ENCODE measurements at places on chromosomes 4 and X.
A peak's percentile ranks its signal among the peaks of the same experiment; 100 is the strongest.

DNA sequence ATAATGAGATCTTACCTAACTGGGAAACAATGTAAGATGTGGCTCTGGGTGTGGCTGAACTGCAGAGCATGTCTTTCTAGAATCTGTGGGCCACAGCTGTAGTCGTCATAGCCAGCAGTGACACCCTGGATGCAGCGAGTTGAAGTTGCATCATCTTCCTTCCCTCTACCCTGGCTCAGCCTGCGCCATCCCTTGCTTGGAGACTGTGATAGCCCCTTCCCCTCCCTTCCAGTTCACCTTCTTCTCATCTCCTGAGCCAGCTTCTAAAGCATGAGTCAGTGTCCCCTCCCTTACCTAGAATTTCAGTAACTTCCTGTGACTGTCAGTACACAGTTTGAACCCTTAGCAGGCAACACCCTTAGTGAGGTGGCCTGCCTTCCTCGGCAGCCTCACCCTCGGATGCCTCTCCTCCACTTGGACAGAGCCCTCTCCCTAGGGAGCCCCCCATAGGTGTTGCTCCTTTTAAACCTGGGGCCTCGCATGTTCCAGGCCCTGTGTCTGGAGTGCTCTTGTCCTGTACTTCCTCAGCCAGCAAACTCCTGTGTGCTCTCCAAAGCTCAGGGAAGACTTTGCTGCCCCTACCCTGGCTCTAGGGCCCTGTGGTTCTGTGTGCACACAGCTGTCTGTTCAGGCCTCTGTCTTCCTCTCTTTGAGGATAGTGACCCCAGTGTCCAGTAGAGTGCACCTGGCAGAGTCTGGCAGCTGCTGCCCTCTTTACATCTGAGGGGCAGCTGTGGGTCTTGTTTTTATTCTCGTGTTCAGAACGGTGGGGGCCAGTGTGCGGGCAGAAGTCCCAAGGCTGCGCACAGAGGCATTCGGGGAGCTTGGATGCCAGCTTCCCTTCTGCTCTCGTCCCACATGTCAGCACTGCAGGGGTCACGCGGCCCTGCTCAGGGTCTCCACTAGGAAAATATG, 43.7 kb upstream of the TADA2B start:
- ATAC-seq, result peak; percentile 91

GRCh38 chrX:24760363-24761000, 66.8 kb downstream of the POLA1 start:
- no peak for ATAC-seq

DNA sequence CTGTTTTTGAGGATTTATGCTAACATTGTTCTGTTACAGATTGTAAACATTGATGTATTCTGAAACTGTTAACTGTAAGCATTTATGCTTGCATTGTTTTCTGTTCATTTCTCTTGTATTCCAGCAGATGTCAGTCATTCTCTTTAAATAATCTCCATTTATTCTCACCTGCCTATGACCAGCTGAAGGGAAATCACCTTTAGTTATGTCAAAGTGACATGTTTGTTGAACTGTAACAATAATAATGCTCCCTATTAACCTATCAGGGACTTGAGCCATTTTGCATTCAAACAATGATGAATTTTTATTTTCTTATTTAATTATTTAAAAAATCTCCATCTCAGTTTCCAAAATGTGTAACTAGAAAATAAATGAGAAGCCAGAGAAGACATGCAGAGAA, 58.0 kb downstream of the SPCS3 start:
- no peak for ATAC-seq

DNA sequence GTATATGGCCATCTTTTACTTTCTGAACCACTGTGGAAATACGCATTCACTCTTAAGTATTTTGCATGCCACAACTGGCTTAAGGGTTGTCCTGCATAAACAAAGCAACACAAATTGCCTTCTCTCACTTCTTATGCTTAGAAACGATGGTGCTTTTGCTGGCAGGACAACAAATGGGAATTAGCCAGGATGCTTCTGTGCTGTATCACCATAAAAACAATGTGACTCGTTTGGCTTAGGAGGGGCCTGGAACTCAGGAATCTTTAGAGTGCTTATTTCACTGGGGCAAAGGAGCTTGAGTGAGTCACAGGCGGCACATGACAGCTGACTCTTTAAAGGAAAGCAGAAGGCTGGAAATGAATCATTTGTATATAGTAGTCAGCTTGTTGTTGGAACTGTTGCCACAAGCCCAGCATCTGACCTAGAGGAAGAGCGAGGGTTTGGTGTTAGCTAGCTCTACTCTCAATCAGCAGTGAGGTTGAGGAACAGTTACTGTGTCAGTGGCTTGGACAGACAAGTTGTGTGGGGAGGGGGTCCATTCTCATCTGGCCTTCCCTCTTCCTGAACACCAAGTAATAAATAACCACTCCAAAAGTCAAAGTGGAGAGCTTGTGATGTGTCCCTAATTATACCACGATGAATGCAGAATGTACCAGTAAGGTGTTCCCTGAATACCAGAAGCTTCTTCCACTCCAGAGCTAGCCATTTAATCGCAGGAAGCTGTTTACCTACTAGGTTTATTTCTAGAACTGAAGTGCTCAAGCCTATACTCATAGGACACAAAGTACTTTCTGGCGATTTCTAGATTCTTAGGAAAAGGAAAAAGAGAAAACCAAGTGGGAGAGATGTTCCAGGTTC, 293.1 kb downstream of the CAMK2D start:
- ATAC-seq, result peak; percentile 91

DNA sequence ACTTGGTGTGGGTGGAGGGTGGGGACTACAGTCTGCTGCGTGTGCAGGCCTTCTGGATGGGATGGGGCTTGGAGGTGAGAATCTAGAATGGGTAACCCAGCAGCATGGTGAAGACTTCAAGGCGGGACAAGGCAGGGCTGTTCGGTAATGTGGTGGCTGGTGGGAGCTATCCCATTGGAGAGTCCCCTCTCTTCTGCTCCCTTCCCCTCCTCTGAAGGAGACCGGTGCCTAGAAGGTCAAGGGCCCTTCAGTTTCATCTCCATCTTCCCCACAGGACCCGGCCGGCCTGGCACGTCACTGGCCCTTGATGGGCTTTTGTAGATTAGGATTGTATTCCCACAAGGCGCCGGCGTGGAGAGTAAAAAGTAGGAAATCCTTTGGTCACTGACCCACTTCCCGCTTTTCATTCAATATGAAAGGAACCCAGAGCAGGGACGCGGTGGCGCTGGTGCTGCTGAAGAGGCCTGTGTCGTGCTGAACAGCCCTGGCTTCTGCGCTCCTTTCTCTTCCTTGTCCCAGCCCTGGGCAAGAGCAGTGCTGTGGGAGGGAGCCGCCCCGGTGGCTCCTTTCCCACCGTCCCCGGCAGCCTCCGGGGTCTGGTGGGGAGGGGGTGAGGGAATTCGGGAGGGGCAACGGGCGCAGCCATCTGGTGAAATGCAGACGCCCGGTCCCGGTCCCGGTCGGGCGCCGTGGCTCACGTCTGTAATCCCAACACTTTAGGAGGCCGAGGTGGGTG, 7.3 kb upstream of the HMGB3 start:
- no peak for ATAC-seq

DNA sequence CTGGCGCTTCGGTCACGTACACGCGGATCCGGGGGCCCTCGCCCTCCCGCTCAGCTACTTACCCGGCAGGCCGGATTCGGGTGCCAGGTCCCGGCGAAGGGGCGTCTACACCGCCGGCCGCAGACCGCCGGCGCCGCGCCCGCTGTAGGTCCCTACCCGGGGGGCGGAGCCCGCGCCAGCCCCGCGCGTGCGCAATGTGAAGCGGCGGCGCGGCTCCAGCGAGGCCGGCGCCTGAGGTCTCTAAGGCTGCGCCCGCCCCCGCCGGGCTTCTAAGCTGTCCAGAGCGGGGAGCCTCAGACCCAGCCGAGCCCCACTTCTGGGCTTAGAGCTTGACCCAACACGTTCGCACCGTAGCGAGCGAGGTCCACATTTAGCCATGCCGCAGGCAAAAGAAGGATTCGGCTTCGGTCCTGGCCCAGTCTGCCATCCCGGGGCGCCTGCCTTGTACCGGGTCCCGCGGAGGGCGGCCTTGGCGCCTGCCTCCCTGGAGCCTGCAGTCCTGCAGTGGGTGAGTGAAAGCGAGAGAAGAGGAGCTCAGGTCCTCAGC, at the start of gene ZNF518B:
TSS of gene ZNF518B (minus strand) at position 172 of the 547 bp plus-strand sequence. CDS start 11,098 bp downstream, outside the sequence.
- ATAC-seq, result peak; percentile 70

- no peak for ATAC-seq
These were observed 96.3 kb downstream of the ANK2 start for GRCh38 chr4:113145519-113146291.

- no peak for ATAC-seq
These were observed 25.3 kb upstream of the SOD3 start for GRCh38 chr4:24770032-24770584.

DNA sequence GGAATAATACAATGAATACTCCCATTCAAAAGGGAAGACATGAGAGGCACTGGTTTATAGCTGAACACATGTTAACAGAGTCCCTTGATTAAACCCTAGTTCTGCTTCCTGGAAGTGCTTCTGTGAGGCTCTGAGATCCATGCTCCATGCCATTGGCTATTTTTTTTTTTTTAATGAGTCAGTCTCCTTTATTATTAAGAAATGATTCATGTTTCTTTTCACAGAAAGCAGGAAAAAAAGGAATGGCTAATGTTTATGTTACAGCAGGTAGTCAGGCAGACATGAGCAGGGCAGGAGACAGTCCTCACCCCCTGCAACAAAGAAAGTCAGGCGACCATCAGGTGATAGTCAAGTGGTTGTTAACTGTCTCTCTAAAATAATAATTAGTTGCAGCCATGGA, 598.7 kb downstream of the EPHA5 start:
- no peak for ATAC-seq

DNA sequence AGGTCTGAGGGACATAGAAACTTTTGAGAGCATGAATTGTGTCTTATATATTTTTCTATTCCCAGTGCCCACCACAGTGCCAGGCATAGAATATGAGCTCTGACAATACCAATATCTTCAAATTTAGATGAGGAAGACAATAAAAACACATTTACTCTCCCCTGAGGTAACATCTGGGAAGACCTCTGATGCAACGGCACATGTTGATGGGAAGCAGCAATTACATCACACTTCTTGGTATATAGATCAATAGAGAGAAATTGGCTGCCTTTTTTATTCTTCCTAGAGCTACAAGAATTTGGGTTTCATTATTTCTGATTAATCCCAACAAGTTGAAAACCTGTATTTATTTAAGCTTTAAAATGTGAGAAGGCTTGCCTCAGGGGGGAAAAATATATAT, 67.4 kb upstream of the SMAD1 start:
- ATAC-seq, result no peak

DNA sequence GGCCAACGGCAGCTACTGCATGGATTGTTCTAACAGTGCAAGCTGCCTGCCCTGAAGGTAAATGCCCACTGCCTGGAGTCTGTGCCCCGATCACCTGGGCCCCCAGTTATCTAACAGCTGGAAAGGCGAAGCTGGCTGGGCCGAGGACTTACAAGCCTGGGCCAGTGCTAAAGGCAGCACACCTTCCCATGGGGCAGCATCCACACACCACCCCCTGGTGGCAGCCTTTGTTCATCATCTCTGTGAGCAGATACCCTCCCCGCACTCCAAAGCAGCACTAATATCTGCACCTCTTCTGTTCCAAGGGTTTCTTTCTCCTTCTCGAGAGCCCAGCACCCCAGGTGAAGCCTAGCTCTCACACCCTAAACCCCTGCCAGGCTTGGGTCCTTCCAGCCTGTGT, 7.6 kb downstream of the SLC2A9 start:
- no peak for ATAC-seq

- no peak for ATAC-seq
These were observed 2062.0 kb downstream of the ARAP2 start for GRCh38 chr4:34182306-34182705.

GRCh38 chr4:16035843-16036242, 48.0 kb downstream of the PROM1 start:
- no peak for ATAC-seq

DNA sequence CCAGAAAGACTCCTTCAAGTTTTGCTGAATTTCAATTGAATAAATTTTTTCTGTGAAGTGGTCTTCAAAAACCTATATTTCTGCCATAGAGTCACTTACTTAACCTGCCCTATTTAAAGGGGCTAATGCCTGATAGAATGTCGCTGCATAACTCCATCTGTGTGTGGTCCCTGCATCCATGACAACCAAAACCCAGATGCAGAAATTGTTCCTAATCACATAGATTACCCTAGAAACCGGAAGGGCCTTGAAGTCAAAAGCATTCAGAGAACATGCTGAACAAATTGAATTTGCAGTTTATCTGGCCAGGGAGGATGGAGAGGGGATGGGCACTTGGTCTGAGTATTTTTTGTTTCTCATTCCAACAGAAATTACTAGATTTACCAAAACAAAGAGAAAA, 1.5 kb upstream of the PARM1 start:
- no peak for ATAC-seq

DNA sequence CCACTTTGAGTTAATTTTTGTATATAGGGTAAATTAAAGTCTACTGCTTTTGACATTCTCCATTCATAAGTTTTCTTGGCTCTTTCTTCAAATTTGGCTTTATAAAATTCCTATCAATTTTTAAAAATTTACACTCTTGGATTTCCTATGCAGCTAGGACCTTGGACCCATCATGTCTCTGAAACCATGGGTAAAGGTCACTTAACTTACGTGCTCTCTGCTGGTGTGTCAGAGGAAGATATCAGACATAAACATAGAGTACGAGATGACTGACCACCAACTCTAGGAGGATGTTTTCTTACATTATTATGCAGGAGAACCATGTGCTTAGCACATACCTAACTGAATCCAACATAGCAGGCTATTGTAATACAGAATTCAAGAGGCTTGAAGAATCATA, 62.5 kb upstream of the C1GALT1C1 start:
- ATAC-seq, result no peak

GRCh38 chrX:14361435-14361834, 167.9 kb upstream of the GLRA2 start:
- no peak for ATAC-seq

GRCh38 chrX:115183980-115184379, 5.2 kb upstream of the RBMXL3 start:
- no peak for ATAC-seq

GRCh38 chrX:12319003-12319519, 180.8 kb downstream of the FRMPD4 start:
- ATAC-seq, result no peak

DNA sequence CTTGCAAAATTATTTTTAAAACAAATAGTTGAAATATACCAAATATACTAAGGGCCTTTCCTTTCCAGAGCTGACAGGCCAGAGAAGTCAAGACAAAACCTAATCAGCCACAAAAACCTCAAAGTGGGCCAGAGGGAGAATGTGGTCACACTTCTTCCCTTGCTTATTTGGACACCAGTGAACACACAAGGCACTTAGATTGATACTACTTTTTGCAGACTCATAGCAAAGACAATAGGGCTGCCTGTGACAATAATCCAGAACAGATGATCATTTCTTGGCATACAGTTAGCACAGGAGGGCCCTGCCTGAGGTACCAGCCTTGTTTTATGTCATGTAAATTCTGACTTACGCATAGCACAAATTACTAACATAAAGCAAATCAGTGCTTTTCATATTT, 215.7 kb upstream of the NEIL3 start:
- ATAC-seq, result no peak

DNA sequence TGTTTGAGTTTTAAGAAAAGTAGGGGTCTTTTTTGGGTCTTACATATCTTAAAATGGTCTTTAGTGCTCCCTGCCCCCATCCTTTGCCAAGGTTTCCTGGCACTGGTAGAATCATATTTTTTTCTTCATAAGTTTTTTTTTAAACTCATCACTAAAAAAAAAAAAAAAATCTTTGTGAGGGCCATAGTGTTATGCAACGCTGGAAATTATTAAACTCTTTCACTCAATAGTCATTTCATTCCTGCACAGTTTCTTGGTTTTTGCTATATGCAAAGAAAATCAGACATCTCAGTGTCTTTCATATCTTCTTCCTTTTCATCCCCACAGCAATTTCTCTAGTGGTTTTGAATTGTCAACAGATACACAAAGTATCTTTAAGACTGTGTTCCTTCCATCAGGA, 95.6 kb downstream of the TMA16 start:
- ATAC-seq, result no peak

GRCh38 chr4:171876636-171877035, 63.4 kb downstream of the GALNTL6 start:
- ATAC-seq, result no peak

All from activated CD4-positive, CD25-positive, alpha-beta regulatory T cell treated with anti-CD3 and anti-CD28 coated beads, Interleukin-2, amount 50 U/mL, for 24 hours (primary cell).